Glomerular endothelial cell (primary cell): ENCODE measurements at places on chromosomes 1 and 21. TPM values are rescaled to one million over a fixed set of nuclear protein-coding genes. Genes with fewer than 3 reads are reported as not detected.

DNA sequence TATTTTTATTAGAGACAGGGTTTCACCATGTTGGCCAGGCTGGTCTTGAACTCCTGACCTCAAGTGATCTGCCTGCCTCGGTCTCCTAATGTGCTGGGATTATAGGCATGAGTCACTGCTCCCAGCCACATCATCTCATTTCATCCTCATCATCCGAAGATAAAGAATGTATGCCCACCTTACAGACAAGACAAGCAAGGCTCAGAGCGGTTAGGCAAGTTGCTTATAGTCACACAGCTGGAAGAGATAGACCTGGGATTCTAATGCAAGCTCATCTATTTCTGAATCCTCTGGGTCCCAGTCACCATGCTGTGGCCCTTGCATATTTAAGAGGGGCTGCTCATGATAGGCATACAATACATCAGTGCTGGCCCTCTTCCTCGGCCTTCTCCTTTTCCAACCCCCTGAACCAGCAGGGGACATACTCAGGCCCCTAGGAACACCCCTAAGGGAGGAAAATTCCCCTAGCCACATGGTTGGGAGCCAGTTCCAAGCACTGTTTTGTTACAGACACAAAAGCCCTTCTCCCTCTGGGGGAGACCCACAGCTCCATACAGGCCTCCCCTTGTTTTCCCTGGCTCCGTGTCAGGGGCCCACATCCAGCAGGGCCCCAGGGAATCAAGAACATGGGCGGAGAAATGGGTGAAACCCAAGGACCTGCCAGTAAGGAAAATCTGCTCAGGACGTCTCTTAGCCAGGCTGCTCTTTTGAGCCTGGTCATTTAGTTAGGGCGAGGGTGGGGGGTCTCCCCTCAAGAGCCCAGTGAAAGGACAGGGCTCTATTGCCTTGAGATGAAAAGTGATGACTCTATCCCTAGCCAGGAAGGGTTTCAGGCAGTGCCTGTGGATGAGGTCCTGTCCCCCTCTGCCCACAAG, 6.9 kb downstream of the CSRP1 start:
- DNase-seq = no peak

DNA sequence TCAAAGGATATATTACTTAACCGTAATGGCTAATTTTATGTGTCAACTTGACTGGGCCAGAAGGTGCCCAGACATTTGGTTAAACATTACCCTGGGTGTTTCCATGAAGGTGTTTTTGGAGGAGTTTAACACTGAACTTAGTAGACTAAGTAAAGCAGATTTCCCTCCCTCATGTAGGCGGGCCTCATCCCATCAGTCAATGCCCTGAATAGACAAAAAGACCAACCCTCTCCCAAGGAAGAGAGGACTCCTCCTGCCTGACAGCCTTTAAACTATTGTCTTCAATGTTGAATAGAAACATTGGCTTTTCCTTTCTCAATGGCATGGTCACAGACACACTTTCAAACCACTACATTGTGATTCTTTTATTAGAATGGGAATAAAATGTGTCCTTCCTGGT, 121.9 kb downstream of the SETD4 start:
- no peak for DNase-seq

DNA sequence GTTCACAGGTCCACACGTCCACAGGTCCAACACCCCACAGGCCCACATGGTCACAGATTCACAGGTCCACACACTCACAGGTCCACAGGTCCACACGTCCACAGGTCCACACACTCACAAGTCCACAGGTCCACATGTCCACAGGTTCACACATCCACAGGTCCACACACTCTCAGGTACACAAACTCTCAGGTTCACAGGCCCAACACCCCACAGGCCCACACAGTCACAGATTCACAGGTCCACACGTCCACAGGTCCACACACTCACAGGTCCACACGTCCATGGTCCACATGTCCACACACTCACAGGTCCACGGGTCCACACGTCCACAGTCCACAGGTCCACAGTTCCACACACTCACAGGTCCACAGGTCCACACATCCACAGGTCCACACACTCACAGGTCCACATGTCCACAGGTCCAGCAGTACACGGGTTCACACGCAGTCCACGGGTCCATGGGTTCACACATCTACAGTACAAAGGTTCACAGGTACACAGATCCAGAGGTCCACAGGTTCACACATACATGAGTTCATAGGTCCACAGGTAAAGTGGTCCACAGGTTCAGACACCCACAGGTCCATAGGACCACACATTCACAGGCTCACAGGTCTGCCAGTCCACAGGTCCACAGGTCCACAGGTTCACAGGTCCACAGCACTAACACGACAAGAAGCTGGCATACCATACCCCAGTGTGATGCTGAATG, 39.3 kb upstream of the COL6A2 start:
- no peak for DNase-seq

GRCh38 chr1:19339214-19339861, 27.2 kb downstream of the SLC66A1 start:
- no peak for DNase-seq

DNA sequence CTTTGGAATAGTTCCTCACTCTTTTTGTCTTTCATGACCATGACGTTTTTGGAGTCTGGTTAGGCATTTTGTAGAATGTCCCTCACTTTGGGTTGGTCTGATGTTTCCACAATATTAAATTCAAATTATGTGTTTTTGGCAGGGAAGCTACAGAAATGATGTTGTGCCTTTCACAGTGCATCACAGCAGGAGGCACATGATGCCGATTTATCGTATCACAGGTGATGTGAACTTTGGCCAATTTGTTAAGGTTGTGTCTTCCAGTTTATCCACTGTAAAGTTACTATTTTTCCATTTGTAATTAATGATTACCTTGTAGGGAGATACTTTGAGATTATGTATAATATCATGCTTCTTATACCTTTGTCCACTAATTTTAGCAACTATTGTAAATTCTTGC, 114.3 kb downstream of the FGGY start:
- no peak for DNase-seq

DNA sequence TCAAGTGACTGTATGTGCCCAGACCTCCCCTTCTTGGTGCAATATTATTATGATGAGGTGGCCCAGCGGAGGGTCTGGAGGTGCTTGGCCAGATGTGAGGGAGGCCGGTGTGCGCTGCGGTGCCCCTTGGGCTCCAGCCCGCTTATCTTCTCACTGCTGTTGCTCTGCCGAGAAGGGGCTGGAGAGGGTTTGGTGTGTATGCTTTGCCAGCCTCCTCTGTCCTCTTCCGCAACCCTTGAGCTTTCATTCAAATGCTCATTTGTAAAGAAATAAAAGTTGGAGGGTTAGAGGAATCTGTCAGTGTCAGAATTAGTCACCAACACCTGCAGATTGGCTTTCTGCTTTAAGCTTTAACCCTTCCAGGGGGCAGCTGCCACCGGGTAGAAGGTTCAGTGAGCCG, 19.7 kb downstream of the RNF220 start:
- DNase-seq = no peak

Gene KANK4
- not detected in 2 replicates for total RNA-seq
